ENCODE measurements at places on chromosomes 3 and 15. TPM values are rescaled to one million over a fixed set of nuclear protein-coding genes. Genes with fewer than 3 reads are reported as not detected.
A peak's percentile ranks its signal among the peaks of the same experiment; 100 is the strongest.

DNA sequence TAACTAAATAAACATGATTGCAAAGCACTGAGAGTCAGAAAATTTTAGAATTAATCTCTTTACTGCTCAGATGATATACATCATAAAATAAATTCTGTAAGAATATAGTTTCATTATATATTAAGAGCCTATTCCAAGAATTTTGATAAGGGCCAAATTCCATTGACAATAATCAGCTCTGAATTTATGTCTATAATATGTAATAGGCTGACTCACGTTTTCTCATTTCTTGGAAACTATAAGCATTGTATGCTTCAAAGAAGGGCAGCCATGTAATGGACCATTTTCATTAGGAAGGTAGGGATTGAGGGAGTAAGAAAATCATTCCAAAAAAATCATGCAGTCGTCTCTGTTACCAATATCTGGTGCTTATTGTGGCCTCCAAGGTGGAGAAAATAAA is 315.9 kb downstream of the ZIC4 start:
- DNase-seq: no peak

DNA sequence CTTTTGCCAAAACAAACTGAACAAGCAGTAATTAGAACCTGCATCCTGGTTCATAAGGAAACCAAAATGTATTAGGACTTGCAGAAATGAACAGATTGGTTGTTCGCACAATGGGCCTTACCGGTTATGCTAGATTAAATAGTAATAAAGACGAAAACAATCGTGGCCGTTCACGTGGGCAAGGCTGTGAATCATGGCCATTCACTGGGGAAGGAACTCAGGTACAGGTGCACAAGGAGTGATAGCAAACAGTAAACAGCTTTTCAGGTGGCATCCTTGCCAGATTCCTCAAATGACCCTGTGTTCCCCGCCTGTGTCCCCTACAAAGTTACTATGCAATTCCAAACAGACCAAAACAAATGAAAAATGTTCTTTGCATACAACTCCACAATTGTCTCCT is 8.2 kb downstream of the LRIG1 start:
- no peak for DNase-seq

DNA sequence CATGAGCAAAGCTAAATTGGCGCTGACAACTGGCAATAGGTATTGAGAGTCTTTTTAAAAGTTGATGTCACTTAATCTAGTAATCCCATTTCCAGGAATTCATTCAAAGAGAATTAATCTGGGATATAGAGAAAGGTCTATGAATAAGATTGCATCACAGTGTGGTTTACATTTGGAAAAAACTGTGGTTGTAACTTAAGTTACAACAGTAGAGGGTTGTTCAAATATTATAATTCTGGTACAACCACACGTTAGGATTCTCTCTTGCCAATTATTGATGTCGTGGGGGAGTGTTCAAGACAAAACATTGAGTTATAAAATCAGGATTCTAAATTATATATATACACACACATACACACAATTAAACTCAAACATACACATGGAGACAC is 79.8 kb downstream of the LIPC start:
- no peak for DNase-seq

- no peak for DNase-seq
Observed at GRCh38 chr3:77063423-77063822, 23.5 kb downstream of the ROBO2 start.

DNA sequence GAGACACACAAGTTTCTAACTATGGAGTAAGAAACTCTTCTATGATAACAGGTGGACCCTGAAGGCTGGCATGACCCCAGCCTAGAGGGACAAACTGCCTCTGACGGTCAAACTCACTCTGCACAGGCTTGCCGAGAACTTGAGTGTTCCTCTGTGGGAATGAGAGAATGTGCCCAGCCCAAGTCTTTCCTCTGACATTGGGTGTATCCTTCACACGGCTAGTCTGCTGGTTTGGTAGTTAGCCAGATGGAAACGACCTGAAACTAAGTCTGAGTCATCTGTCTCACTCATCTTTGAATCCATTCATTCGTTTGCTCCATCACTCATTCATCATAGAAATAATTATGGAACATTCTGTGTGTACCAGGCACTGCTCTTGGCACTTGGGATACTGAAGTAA is 198.4 kb downstream of the ATP10A start:
- DNase-seq: peak; percentile 62

GRCh38 chr3:117248153-117248552 is 538.6 kb downstream of the TUSC7 start:
- no peak for DNase-seq

DNA sequence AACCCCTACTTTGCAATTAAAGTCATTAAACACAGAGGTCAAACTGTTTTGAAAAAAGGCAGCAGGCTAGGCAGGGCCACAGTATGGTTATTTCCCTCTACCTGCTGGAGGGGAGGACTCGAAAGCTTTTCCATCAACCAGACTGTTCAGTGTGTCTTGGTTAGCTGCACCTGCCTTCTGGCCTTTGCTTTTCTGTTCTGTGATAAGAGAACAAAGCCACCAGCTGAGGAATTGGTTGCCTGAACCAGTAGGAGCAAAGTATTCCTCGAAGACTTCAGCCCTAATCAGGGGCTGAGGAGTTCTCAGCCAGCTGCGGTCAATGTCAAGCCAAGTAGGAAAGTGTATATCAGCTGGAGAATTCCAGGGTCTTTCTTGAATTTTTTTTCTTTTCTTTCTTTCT is 132.5 kb downstream of the SOX2 start:
- no peak for DNase-seq

Gene IQCF5
- not detected for total RNA-seq

Gene CTXN2
- total RNA-seq: not detected

Measured in HT1080 (cell line).